ENCODE measurements at places on chromosomes 11 and 22. TPM values are rescaled to one million over a fixed set of nuclear protein-coding genes. Genes with fewer than 3 reads are reported as not detected.

DNA sequence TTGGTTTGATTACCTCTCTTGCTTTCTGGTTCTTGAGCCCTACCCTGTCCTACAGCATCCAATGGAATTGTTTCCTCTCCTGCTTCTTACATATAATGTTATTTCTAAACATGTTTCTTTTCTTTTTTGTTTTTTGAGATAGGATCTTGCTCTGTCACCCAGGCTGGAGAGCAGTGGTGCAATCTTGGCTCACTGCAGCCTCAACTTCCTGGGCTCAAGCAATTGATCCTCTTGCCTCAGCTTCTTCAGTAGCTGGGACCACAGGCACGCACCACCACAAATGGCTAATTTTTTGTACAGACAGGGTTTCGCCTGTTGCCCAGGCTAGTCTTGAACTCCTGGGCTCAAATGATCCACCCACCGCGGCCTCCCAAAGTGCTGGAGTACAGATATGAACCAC lies 105.9 kb downstream of the SGSM3 start:
- no peak for DNase-seq

DNA sequence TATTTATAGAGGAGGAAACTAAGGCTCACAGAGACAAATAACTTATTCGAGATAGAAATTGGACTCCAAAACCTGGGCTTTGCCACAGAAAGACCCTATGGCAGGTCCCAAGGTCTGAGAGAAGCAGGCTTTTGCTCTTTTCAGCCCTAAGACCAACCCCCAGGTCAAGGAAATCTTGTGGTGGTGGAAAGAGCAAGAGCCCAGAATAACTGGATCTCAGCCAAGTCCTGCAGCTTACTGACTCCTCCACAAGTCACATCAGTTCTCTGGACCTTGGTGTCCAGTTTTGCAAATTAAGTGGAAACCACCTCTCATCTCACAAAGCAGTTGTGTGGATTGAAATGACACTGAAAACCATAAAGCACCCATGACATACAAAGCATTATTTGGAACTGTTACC lies 122.2 kb downstream of the C11orf58 start:
- DNase-seq, result no peak

- no peak for DNase-seq
These were observed 11.4 kb upstream of the ANKK1 start for GRCh38 chr11:113376156-113376555.

DNA sequence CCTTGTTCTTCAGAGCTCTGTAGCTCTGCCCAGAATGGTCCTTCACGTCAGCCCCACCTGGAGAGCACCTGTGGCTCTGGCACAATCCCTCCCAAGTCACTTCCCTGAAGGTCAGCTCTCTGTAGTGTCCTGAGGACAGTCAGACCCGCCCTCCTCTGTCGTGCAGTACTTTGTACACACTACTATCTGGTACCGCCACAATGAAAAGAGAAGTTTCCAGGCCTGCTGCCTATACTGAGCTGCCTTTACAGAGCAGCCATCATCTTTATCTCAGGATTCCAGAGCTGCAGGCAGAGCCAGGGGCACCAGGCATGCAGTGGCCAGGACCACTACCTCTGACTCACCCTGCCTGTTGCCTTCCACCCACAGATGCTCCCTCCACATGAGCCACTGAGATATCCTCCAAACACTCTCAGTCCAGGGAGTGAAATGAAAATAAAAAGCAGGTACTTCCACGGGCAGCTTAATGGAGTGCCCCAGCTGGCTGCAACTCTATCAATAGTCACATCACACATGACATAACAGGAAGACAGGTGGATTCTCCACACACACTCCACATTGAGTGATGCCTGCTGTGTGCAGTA lies 7.3 kb downstream of the PACSIN2 start:
- DNase-seq, result peak; percentile 87

DNA sequence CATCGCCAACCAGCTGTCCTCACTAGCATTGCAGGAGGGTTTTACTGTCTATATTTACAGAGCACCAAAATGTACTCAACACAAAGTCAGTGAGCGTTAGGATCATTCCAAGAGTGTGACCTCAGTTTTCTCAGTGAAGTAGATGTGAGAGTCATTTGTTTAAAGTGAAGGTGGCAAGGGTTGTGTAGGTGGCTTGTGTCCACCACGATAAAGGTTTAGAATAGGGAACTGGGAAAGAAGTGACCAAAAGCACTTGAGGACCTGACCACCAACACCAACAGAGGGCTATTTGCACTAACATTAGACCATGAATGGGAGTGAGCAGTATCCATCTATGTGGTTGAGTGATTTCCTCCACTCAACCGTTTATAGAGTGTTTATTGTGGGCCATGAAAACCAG lies 152.5 kb upstream of the POU2AF2 start:
- DNase-seq, result no peak

- peak; percentile 84 for DNase-seq
These were observed 11.9 kb downstream of the HOATZ start for GRCh38 chr11:111526501-111526900.

- no peak for DNase-seq
These were observed 8.7 kb downstream of the MS4A15 start for GRCh38 chr11:60765355-60765754.

Gene SLC5A4
- not detected for total RNA-seq

Gene MS4A15
- total RNA-seq, result not detected

Gene PNPLA3
- 8.3 TPM for total RNA-seq

Gene OR51I1
- total RNA-seq, result not detected

Measured in osteoblast (primary cell).